ENCODE measurements at places on chromosomes 3 and 15.

DNA sequence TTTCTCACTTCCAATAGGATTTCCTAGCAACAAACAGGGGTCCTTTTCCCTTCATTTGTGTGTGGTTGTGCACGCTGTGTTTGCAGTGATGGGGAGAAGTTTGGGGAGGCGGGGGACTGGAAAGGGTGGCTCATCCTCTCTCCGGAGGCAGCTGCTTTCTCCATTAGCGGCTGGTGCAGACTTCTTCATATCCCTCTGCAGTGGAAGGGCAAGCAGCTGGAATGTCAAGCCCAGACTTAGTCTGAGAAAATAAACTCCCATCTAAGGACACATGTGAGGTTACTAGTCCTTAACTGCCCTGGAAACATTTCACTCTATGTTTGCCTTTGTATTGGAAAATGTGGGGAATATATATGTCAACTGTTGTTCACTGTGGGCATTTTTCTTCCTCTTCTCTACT is 467.0 kb upstream of the RASGRP1 start:
- no peak for DNase-seq

DNA sequence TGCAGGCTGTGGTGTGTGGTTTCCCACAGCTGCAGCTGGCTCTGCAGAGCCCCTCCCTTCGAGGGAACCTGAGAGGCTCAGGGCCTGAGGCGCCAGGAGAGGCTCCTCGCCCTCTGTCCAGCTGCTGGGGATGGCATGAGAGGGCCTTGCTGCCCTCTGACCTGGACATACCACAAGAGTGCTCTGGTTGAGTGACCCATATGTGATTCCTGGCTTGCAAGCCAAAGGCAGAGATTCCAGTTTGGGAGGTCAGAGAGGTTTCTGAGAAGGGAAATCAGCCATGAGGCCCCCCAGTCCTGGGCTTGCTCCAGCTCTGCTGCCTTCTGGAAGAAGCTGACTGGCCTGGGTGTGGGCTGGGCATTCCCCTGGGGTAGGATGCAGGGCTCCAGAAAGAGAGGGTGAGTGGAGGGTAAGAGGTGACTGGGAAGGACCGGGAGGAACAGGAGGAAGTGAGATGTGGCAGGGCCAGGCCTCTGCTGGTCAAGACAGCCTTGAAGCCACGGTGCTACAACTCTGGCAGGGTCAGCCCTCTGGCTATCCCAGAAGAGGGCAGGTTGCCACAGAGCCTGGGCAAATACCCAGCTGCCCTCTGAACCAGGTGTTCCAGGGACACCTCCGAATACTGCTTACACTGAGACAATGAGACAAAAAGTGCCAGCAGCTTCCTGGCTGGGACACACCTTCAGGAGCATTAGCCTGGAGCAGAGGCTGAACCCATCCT is 16.0 kb upstream of the SRP14 start:
- no peak for DNase-seq

DNA sequence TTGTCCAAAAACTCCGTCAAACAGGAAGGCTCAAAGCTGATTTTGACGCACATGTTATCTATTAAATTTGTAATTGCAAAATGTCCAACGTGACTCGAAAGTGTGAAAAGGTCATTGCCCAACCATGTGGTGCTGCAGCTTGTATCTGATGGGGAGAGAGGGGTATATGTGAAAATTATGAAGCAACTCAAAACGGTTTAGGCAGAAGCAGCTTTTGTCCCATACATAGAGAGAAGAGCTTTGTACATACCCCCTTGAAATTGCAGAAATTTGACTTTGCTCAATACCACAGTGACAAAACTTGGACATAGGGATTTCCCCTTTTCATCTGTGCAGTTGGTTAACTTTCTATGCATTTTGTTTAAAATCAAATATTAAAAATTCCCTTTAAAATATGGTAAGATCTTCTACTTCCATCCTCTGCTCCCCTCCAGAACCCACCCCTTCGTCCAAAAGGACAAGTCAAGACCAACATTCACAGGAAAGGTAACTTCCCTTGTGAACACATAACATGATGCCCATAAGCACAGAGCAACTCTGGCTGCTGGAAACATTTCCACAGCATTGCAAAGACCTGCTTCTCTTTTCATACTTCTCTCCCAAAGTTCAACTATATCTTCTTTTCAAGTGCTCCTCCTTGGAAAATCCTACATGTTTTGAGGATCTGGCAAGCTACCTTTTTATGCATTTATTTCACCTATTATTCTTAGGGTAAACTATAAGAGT is 253.7 kb upstream of the THBS1 start:
- no peak for DNase-seq

- DNase-seq: no peak
These were observed 212.5 kb downstream of the OSBPL10 start for GRCh38 chr3:31768479-31769125.

- DNase-seq: no peak
These were observed 86.6 kb downstream of the MEX3B start for GRCh38 chr15:81959196-81959595.

DNA sequence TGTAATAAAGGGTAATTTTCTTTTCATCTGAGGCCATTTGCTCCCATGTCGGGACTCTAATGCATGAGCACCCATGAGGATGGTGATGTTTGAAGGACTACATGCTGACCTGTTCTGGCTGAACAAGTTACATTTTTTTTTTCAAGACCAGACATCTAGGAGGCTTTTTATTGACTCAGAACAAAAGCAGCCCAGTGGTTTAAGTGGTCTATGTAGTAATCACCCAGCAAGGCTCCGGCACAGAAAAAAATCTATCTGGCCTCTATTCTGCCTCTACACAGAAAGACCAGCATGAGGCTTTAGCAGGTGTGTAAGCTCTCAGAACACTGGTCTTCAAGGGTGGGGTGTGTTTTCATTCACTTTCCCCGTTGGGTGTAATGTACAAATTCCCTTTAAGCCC is 95.1 kb upstream of the ZBED2 start:
- DNase-seq: no peak

- DNase-seq: no peak
These were observed 89.0 kb downstream of the RPL22L1 start for GRCh38 chr3:170780955-170781354.

DNA sequence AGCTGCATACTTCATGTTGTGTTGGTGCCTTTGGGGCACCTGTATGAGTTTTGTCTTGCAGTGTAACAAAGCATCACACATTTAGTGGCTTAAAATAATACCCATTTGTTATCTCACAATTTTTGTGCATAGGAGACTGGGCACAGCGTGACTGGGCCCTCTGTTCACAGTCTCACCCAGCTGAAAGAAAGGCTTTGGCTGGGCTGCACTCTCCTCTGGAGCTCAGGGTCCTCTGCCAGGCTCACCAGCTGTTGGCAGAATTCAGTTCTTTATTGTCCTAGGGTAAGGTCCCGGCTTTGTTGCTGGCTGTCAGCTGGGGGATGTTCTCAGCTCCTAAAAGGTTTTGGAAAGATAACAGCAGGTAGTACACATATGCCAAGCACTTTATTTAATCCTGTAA is 263.3 kb downstream of the CLSTN2 start:
- DNase-seq: no peak

GRCh38 chr3:177473184-177473583 is 275.9 kb upstream of the TBL1XR1 start:
- DNase-seq: no peak

DNA sequence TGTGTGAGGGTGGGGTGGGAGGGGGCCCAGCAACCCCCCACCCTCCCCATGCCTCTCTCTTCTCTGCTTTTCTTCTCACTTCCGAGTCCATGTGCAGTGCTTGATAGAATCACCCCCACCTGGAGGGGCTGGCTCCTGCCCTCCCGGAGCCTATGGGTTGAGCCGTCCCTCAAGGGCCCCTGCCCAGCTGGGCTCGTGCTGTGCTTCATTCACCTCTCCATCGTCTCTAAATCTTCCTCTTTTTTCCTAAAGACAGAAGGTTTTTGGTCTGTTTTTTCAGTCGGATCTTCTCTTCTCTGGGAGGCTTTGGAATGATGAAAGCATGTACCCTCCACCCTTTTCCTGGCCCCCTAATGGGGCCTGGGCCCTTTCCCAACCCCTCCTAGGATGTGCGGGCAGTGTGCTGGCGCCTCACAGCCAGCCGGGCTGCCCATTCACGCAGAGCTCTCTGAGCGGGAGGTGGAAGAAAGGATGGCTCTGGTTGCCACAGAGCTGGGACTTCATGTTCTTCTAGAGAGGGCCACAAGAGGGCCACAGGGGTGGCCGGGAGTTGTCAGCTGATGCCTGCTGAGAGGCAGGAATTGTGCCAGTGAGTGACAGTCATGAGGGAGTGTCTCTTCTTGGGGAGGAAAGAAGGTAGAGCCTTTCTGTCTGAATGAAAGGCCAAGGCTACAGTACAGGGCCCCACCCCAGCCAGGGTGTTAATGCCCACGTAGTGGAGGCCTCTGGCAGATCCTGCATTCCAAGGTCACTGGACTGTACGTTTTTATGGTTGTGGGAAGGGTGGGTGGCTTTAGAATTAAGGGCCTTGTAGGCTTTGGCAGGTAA is 8.1 kb downstream of the FAM131A start:
- DNase-seq: no peak

DNA sequence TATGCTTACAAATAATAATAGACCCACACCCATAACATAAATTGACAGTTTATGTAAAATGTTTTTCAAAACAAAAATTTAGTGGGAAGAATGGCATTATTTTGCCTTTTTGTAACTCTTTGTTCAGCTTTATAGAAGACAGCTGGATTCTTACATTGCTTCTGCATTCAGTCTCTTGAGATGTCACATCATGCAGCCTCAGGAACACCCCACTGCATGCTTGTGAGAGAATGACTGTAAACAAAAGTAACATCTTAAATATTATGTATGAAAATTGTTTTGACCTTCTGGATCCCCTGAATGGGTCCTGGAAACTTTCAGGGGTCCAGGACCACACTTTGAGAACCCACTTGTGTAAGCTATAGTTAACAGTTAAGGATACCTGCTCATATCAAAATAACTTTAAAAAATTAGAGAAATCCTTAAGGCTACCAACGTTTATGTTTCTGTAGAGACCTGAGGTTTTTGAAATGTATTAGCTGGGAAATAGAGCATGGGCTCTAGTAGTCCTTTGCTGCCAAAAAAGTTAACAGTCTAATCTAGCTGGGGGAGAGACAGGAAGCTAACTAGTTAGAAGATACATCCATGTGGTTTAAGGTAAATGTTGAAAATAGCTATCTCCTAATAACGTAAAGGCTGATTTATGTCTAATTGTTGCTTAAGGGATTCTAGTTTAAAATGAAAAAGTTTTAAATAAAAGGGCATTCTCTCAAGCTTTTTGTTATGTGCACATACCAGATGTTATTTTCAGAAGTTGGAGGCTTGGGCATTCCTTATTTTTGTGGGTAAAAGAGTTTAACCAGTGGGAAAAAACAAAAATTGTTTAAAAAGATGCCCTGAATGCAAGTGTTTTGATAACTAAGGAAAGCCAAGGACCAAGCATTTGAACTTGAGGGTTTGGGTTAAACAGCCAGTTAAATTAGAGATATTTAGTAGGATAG is 3.8 kb downstream of the USP3 start:
- no peak for DNase-seq

- DNase-seq: no peak
These were observed 56.4 kb upstream of the LIMD1 start for GRCh38 chr3:45537970-45538640.
